ENCODE measurements at places on chromosomes 7 and 10. TPM values are rescaled to one million over a fixed set of nuclear protein-coding genes. Genes with fewer than 3 reads are reported as not detected.

ZSCAN21 gene
- 17.9 TPM for total RNA-seq

MOSPD3 gene
- 13.8 TPM for total RNA-seq

PKD1L1 gene
- total RNA-seq: 0.02 TPM

MRM2 gene
- total RNA-seq: 39.6 TPM

PAX4 gene
- not detected for total RNA-seq

HOXA1 gene
- 7.3 TPM for total RNA-seq

HTR5A gene
- not detected for total RNA-seq

- peak; percentile 59 for DNase-seq
These were observed 43.2 kb downstream of the HTRA1 start for GRCh38 chr10:122504610-122504950.

GRCh38 chr7:101936611-101937231 is 119.3 kb downstream of the CUX1 start:
- DNase-seq: no peak

DNA sequence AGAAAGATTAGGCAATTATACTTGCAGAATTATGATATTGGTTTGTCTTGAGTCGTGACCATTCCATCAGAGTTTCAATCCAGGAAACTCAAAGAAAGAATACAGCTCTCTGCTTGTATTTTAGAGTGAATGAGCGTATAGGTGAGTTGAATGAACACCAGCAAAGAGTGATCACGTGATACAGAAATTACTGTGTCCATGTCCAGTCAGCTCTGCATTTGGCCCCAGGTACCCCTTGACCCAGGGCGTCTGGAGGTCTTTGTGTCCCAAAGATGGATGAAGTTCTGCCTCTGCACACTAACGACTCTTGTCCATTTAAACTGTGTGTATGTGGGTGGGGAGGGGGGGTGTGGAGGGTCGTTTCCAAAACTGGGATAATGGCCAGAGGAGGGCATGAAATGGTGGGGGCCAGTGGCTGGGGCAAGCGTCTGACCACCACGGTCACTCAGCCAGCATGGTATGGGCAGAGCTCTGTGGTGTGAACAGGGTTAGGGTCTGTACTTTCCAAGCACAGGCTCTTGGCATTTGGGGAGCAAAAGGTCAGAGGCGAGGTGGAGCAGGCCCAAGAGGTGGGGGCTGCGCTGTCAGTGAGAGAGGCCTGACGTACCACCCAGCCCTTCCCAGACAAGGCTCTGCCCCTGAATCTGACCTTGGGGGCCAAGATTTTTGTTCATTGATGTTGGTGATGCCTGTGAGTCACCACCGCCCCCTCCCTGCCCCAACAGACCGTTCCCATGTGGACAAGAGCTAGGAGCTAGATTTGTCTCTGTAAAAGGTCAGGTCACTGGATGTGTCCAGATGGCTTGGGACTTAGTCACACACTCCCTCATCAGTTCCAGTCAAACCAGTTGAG is 1.4 kb downstream of the PTPRE start:
- no peak for DNase-seq

GRCh38 chr7:130970696-130971095 is 236.7 kb upstream of the KLF14 start:
- no peak for DNase-seq

- DNase-seq: no peak
These were observed 56.5 kb downstream of the SHTN1 start for GRCh38 chr10:116948530-116948870.

DNA sequence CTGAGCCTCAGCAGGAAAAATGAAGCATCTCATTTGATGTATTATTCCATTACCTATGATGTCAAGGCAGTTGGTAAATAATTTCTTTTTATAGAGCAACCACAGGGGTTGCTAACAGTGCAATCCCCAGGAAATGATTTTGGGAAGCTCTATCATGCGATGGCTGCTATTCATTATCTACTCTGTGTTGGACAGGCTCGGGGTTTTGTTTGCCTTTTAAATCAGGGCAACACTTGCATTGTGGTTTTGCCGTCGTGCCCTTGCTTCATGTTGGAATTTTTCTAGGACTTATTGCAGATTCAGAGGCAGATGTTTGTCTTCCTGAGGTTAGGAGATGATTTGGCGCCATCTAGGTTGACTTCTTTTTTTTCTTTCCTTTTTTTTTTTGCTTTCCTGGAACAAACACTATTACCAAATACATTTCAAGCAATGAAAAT is 128.4 kb downstream of the BICC1 start:
- peak; percentile 68 for DNase-seq

DNA sequence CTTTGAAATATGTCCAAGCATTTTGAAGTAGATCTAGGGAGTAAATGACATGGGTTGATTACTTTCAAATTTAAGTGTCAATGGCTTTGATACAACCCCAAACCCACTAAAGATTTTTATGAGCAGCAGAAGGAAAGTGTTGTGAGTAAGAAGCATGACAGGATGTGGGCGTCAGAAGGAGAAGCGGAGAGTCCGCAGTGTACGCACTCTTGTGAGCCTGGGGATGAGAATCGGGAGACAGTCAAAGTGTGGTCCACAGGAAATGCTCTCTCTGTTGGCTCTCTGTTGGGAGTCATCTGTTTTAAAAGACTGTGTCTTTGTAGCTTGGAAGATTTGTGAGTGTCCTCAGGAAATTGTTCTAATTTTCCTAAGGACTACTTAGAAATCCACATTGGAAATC is 629.8 kb upstream of the ADARB2 start:
- DNase-seq: no peak

DNA sequence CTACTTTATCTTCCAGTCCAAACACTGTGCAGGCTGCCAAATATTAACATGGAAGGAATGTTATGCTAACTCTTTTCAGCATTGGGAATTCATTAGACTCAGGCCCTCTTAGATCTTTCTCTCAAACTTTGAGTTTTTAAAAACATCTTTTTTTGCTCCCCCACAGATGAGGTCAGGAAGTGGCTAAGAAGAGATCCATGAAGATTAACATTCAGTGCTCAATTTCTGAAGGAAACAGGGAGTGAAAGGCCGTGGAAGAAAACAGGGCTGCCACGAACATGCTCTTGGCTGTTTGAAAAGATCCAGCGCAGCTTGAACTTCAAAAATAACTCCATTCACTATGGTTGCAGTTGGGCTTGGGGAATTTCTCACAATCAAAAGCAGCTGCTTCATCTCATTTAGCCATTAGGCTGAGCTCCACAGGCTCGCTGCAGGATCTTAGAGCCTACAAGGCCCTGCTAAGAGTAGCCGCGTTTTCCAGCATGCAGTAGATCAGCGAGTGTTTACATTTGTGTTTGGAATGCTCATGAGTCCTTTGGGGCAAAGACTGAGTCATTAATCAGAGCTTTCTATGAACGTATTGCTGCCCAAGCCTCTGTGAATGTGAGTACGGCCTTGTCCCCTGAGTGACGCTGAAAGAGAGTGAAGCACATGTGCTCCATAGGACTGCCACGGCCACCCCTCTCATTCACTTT is 41.2 kb upstream of the TNS3 start:
- peak; percentile 75 for DNase-seq

GRCh38 chr7:91554883-91555282 is 290.6 kb downstream of the FZD1 start:
- DNase-seq: no peak

DNA sequence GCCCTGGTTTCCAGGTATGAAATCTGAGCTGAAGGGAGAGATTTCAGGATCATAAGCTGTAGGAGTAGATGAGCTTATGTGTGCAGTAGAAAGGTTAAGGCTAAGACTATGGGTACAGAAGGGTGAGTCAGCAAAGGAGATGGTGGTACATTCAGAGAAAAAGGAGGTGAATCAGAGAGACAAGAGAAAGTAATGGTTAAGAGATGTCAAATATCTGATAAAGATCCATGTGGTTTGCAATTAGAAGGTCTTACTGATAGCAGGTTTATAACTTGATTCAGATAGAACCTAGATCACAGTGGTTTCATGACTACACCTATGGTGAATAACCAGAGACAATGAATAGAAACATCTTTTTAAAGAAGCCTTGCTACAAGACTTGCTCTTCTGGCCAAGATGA is 4.5 kb upstream of the NPY start:
- DNase-seq: no peak

DNA sequence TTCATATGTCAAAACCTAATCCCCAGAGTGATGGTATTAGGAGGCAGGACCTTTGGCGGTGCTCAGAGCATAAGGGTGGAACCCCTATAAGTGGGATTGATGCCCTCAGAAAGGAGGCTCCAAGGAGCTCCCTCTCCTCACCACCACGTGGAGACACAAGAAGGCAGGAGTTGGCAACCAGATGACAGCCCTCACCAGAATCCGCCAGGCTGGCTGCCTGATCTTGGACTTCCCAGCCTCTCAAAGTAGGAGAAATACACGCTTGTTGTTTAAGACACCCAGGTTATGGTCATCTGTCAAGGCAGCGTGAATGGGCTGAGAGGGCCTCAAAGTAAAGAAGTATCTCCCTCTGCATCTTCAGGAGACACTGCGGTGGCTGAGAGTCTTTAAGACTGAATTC is 187.7 kb downstream of the TNS3 start:
- DNase-seq: no peak

DNA sequence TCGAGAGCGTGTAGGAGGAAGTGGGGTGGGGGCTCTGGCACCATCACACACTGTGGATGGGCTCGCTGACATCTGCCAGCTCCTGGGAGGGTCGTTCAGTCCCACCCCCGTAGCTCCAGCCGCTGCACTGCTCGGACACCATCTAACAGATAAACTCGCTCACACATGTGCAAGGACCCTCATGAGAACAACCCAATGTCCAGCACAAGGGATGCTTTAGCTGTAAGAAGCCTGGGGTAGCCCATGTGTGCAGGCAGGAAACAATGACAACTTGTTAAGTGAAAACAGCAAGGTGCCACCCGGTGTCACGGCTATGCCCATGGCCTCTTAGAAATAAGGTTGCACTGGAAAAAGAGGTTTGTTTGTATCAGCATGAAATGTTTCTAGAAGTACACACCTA is 14.1 kb downstream of the OGDHL start:
- no peak for DNase-seq

Measured in SJCRH30 (cell line).